ENCODE measurements at places on chromosomes 3 and 15.
A peak's percentile ranks its signal among the peaks of the same experiment; 100 is the strongest.

- no peak for DNase-seq
Measured at GRCh38 chr3:75295013-75295412, 369.1 kb upstream of the FRG2C start.

- DNase-seq, result no peak
Measured at GRCh38 chr3:187758318-187758955, 13.2 kb upstream of the BCL6 start.

GRCh38 chr3:32089476-32089875 is 16.9 kb upstream of the GPD1L start:
- no peak for DNase-seq

DNA sequence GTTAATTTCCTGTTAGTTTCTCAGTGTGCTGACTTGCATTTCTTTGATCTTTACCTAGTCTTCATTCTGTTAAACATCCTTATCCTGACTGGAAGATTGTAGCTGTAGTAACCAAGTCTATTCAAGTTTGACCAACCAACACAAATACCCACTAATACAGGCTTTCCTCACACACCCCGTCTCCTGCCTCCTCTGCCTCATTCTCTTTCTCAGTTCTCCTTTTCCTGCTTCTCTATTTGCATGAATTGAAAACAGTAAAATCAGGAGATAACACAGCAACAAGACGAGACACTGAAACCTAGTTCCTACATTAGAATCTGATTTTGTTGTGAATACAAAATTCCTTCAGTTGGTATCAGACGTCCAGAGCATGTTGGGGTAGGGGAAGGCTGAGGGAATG is 116.9 kb upstream of the ARPP21 start:
- DNase-seq, result no peak

- DNase-seq, result no peak
Measured at GRCh38 chr3:61146010-61146890, 105.0 kb downstream of the FHIT start.

DNA sequence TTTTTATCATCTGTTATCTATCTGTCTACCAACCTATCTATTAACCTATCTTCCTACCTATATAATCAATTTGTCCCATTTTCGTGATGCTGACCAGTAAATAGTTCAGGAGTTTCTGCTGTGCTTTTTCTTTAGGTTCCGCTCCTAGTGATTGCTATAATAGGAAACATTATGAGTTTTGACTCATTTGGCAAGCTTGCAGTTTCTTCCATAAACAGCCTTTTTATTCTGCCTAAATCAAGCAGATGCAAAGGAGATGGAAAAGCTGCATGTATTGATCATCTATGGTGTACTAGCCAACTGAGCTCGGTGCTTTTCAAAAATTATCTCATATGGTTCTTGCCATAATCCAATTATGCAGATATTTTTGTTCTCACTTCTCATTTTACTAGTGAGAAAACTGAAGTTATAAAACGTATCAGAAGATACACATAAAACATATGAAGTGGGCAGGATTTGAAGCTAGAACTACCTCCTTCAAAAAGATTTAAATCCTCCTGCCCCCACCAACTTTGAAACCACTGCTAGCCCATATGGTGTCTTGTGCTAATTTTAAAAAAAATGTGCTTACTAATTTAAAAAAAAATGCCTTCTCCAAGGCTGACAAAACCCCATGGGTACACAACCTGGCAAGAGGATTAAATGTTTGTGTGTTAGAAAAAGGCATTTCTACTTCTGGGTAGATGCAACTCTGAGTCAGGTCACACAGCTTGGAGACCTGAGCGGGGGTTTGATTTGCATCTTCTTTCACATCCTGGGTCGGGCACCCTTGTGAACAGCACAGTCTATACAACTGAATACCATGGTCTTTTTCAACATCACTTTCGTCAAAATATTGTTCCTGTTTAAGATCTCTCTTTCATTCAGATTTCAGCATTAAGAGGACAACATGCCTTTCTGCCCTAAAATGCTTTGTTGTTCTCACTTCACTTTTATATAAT is 267.0 kb downstream of the CHL1 start:
- no peak for DNase-seq

- no peak for DNase-seq
Measured at GRCh38 chr3:52848617-52849016, 13.8 kb upstream of the MUSTN1 start.

- no peak for DNase-seq
Measured at GRCh38 chr15:57867970-57868798, 161.7 kb downstream of the POLR2M start.

DNA sequence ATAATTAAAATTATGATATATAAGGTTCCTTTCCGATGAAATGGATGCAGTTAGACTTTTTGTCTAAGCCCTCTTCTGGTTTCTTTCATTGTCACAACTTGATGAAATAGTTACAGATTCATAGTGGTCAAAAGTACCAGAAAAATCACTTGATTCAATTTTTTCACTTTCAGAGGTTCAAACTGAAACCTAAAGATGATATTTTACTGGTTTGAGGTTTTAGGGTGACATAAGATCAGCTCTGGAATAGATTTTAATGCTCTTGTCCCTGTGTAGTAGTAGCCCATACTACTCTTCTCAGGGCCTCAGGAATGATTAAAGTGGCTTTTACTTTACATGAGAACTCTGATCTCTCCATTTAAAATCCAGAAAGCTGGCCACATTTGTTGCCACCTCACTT is 479.1 kb upstream of the ZNF717 start:
- no peak for DNase-seq

GRCh38 chr3:63193647-63194046 is 84.5 kb upstream of the SYNPR start:
- DNase-seq, result peak; percentile 60

GRCh38 chr15:74449095-74449494 is 11.9 kb downstream of the UBL7 start:
- DNase-seq, result no peak

DNA sequence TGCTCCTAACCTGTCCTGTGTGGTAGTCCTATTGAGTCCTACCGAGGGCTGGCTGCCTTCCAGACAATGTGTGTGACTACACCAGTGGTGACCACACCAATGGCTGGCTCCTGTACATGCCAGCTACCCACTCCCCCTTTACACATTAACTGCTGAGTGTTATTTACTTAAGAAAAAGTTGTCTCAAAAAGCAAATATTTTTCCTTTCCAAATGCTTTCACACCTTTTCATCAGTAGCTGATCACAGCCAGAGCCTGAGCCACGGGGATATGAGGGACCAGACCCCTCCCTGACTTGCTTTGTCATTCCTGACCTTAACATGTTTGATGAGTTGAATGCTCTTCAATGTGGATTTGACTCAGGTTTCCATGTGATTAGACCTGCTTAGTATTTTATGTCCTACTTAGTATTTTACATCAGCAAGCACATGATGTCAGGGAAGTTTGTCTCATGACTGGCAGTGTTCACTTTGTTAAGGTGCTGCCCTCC is 29.6 kb upstream of the GREM1 start:
- no peak for DNase-seq

GRCh38 chr3:152278756-152279427 is 10.2 kb downstream of the MBNL1 start:
- DNase-seq, result no peak

DNA sequence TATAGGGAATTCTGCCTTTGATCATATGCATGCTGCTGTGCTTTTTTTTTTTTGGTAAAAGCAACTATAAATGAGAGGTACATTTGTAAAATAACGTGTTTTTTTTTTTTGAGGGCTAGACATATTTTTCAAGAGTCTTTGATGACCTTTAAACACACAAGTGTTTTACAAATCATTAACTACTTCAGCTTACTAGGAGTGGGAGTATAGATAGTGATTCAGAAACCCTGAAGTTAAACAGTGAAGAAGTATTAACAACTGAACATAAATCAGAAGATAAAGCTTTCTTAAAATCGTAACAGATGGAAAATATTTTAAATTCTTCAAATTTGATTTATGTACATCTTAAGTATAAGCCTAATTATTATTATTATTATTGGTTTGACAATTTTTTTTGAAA is 2.9 kb upstream of the GMNC start:
- no peak for DNase-seq

DNA sequence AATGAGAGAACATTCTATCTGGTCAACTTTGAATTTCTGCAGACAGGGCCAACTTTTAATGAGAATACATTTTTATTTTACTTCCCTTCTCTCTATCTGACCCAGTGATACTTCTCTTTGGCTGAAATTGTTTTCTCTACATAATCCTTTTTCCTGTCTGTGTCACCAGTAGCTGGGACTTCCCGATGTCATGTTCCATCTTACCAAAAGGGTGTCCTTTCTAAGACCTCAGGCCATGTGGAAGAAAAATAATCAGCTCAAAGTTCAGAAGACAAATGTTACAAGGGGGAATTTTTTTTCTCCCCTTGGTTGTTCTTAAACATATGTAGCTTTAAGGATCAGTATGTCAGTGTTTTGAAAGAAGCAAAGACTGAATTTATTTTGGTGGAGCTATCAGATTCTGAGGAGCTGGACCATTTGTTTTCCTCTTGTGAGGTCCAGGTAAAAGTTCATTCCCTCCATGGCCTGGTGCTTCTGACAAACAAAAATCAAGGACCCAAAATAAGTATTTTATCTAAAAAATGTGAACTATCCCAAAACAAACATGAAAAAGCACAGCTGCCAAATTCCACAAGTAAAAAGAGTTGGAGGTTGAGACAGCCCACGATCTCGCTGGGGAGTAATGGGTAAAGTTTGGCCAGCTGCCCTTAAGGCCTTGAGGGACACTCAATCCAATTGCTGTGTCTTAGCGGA is 859.4 kb upstream of the NR2F2 start:
- no peak for DNase-seq

GRCh38 chr3:78703944-78704343 is 1063.9 kb downstream of the ROBO1 start:
- no peak for DNase-seq

- peak; percentile 65 for DNase-seq
Measured at GRCh38 chr3:195565716-195566115, 18.0 kb downstream of the APOD start.

DNA sequence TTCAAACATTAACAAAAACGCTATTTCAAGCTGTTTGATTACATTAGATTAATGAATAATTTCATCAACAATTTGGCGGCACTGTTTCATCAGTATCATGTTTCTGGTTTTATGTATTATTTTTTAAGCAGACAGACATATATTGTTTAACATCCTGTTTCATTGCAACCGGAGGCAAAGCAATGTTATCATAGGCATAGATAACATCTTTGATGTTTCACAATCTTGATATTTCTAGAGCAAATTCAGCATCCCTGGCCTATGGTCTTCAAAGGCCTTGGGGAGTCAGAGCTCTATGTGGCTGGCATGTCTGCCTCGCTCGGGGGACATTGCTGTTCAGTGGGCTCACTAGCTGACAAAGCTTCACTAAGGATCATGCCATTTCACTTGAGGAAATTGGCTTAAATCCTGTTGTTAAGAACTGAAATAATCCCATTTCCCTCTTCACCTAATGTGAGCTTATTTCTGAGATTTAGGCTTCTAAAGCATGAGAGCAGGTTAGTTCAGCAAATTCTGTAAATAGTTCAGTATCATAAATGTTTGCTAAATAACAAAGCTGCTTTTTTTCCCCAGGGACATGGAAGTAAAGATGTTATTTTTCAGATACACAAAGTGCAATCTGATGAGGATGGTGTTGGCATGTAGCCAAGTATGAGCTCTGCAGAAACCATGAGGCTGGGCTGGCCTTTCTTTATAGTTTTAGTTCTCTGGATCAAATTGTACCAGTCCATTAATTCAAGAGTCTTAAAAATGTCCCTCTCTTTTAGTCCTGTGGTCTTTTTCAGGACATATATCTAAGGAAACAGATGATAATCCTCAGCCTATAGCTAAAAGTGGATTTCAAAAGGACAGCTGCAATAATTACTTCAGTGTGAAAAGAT is 941.4 kb downstream of the PLOD2 start:
- peak; percentile 42 for DNase-seq

DNA sequence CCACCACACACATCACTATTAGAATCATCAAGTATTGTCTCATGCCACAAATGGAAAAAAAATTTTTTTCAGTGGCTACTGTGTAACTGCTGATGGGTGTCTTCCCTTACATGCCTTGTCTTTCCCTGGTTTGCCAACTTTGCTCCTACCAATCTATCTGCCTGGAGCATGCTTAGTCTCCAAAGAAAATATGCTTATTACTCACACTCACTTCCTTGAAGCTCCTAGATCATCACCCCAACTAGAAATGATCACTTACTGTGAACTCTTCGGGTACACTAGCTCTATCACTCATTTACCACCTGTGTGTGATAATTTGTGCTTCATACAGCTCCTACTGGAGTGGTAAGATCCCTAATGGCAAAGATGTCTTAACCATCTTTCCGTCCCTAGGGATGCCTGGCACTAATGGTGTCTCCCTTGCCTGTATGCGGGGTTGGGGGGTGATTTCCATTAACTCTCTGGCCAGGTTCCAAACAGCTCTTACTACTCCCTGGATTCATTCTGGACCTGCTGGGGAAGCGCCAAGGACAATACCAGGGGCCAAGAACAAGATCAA is 799 bp downstream of the VPS33B start:
- DNase-seq, result no peak

GRCh38 chr3:175342196-175342595 is 483.1 kb downstream of the NAALADL2 start:
- no peak for DNase-seq

DNA sequence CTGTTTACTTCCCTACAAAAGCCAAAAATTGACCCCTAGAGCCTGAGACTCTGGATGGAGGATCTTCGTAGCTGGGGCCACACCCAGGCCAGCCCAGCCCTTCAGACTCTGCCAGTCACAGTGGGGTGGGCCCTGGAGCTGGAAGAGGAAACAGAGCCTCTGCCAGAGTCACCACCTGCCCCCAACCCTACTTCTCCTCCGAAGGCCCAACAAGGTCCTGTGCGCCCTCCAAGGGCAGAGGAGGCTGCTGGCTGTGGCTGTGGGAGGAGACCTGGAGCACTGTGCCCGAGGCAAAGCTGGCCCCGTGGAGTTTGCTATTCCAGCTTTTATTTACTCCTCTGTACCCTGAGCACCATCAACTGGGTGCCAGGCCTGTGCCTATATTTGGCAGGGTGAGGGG is 19.0 kb downstream of the CISH start:
- no peak for DNase-seq

- DNase-seq, result no peak
Measured at GRCh38 chr3:127002195-127003174, 19.6 kb downstream of the PLXNA1 start.

- DNase-seq, result no peak
Measured at GRCh38 chr15:66433726-66434125, 47.0 kb downstream of the MAP2K1 start.

DNA sequence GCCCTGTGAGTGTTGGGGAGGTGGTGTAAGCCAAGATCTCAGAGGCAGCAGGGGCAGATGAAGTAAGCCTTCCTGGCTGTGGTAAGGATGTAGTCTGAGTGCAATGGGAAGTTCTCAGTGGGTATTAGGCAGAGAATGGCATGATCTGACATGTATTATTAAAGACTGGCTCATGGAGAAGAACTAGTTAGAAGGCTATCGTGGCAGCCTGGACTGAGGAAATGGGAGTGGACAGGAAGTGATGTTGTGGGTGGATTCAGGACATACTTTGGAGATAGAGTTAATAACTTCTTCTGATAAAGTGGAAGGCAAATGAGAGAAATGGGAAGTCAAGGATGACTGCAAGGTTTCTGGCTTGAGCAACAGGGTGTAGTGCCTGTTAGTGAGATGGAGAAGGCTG is 250.9 kb upstream of the CFAP20DC start:
- DNase-seq, result no peak

- no peak for DNase-seq
Measured at GRCh38 chr3:179309225-179310078, 13.4 kb upstream of the ZNF639 start.

GRCh38 chr3:61181874-61182273 is 69.4 kb downstream of the FHIT start:
- DNase-seq, result no peak

GRCh38 chr3:152760024-152760563 is 74.8 kb upstream of the P2RY1 start:
- DNase-seq, result no peak

- no peak for DNase-seq
Measured at GRCh38 chr3:72753495-72753894, 94.8 kb downstream of the SHQ1 start.
